AG09319 (cell line): ENCODE measurements at places on chromosomes 12 and 14.

DNA sequence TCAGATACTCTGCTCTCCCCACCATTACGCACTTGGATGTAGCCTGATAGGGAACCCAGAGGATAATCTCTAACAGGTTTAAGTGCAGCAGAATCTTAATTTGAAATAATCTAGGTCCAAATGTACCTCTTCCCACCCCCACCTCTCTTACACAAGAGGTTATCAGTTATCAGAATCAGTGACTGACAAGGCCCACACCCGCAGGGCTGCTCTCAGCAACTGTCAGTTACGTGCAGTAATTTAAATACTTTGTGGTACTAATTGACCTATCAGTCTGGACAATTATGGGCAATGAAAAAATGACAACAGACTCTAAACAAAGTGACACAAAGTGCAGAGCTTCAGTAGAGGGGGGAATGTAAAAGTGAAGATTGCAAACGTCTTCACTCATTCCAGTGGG is 74.0 kb downstream of the CLIP1 start:
- DNase-seq: no peak

GRCh38 chr12:28378736-28379135 is 188.5 kb downstream of the CCDC91 start:
- DNase-seq: peak; percentile 77

DNA sequence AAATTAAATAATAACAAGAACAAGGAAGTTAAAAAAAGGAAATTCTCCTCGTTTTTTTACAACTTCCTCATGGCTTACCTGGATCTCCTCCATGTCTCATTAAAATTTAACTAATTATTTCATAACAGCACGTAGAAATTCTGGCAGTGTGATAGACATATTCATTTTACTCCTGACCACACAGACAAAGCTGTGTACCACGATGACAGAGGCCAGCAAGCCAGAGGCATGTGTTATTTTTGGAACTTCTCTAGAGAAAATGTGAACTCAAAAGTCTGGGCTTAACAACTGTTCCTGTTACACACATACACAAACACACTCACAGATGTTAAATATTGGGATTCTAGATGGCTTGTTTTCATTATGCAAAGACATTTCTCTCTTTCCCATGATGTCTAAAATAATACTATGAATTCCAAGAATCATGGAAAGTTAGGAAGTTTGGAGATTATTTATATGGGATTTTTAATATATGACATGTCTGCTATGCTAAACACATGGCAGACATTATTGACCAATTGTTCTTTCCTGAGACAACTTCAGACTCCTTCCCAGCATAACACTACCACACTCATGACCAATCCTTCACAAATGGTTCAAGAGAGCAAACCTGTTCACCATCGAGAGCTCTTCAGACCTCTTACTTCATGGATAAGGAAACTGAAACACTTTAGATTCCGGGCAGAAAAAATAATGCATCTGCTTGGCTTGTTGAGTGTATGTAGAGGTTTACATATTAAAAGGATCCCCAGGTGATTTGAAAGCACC is 158.7 kb downstream of the DACT1 start:
- DNase-seq: no peak

- no peak for DNase-seq
These were observed 315.3 kb downstream of the DIO2 start for GRCh38 chr14:79896009-79896408.

DNA sequence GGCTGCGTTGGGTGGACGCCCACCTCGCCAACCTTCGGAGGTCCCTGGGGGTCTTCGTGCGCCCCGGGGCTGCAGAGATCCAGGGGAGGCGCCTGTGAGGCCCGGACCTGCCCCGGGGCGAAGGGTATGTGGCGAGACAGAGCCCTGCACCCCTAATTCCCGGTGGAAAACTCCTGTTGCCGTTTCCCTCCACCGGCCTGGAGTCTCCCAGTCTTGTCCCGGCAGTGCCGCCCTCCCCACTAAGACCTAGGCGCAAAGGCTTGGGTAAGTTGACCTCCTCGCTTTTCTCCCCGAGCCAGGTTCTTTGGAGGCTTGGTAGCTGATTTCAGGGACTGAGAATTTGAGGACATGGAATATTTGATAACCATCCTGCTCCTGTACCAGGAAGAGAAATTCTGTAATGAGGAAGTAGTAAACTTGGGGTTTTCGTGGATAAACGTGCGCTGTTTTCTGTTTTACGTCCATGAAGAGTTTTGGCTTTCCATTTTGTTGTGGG is 530 bp downstream of the APAF1 start:
- DNase-seq: no peak

DNA sequence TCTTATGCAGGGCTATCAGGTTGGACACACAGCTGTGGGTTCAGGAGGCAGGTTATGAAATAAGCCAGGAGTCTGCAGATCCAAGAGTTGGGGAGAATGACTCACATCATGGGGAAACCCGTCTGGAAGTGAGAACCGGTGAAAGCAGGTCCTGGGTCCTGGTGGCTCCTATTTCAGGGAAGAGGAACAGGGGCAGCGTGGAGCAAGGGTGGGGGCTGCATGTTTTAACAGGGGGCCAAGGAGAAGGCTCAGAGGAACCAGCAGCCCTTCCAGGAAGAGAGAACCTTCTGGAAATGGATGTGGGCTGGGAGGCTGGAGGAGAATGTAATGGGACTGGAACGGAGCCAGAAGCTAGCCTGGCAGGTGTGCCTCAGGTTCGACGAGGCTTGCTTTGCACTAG is 7.8 kb upstream of the KRT74 start:
- DNase-seq: no peak

GRCh38 chr14:99389174-99389826 is 91.4 kb downstream of the SETD3 start:
- DNase-seq: no peak

GRCh38 chr12:96472384-96472783 is 17.0 kb upstream of the CFAP54 start:
- DNase-seq: no peak

- DNase-seq: no peak
These were observed 621.0 kb downstream of the BCL11B start for GRCh38 chr14:98651037-98651436.

DNA sequence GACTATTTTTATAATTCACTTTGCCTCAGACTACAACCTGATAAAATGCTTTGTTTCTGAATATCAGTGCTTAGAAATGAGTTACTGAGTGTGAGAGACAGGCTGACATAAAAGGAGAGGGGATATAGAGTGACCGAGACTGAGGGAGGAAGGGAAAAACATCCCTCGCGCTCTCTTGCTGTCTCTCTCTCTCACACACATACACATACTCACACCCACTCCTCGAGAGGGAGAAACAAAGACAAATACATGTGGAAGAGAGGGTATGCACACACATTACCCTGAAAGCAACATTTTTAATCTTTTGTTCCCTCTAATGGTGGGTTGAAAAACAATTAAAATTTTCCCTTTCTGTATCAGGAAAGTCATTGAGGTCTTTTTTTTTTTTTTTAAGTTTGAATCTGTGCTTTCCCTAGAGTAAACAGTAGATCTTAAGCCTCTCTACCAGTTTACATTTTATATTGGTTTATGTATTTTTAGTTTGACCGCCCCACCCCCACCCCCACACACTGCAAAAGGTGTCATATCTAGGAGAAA is 45.3 kb downstream of the FRS2 start:
- no peak for DNase-seq

DNA sequence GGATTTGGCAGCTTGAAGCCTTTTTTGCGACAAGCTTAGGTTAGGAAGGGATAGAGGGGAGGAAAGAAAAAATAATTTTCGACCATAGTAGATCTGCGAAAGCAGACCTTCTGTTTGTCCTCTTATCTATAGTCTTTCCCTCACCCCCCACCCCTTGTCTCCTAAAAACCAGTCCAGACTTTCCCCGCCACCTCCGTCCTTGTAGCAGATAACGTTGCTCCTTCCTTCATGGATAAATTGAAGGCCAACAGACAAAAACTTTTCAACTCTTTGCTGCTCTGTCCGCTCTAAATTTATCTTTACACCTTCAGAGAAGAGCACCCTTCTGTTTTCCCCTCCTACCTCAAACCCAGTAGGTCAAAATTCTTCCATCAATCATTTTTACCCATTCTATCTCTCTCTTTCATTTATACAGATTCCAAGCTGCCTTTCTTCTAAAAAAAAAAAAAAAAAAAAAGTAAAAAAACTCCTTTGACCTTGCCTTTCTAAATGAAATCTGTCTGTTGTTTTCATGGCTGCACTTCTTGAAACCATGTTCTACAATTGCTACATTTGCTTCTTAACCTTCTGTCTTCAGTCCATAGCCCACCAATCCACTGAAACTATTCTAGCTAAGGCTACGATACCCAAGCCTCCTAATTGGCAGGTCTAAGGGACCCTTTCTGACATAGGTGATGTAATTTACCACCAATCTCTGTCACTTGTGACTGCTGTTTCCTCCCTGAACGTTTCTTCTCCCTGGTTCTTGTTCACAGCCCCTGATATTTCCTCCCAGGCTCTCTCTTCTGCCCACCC is 11.1 kb upstream of the NEMF start:
- DNase-seq: no peak

DNA sequence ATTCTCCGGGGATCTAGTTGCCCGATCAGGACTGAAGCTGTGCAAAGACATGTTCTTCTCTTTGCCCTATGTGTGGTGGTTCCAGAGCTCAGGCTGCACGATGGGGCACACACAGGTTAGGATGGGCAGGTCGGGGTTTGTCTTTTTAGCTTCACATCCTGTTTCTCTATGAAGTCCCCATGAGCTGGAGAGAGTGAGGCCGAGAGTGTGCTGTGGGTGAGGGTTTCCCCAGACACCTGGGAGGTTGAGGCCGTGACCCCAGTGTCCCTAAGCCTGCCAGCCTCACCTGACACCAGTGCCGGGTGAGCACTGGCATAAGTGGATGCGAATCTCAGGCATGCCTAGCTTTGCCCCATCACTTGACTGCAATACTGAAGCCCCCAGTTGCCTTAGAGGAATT is 32.9 kb upstream of the IGF1 start:
- DNase-seq: no peak

GRCh38 chr14:32396885-32397284 is 67.8 kb downstream of the AKAP6 start:
- DNase-seq: no peak

DNA sequence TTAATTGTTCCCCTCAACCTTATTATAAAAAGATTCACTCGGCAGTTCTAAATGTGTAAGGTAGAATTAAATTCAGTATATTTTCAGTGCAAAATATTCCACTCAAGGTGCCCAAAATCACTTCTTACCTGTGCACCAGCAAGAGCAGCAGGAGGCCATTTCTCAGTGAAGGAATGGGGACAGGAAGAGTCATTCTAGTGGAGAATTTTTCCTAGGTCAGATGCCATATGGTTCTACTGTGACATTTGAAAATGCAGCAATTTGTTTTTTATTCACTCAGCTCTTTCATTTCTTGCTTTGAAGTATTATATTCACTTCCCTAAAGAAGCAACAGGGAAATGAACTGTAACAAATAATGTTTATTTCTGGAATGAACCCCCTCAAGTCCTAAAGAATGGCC is 264.0 kb upstream of the SYT1 start:
- DNase-seq: no peak

GRCh38 chr12:50598321-50598862 is 93.6 kb downstream of the DIP2B start:
- DNase-seq: no peak

GRCh38 chr12:53208435-53208834 is 1.4 kb upstream of the ITGB7 start:
- DNase-seq: no peak

DNA sequence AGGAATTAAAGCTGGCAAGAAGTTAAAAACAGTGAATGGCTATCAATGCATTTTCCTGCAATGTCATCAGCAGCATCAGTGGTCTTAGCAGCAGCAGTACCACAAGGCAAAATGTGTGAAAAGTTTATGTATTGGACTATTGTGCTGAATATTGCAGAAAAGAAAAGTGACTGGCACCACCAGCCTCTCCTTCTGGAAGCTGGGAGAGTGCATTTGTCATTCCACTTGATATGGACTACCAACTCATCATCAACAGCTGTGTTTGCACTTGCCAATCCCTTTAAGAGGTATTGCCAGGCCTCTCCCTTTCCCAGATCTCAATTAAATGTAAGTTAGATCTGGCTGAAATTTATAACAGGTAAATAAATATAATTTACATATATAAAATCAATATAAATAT is 151.0 kb upstream of the GZMB start:
- DNase-seq: no peak

GRCh38 chr12:72018036-72018435 is 79.4 kb downstream of the TPH2 start:
- DNase-seq: no peak

DNA sequence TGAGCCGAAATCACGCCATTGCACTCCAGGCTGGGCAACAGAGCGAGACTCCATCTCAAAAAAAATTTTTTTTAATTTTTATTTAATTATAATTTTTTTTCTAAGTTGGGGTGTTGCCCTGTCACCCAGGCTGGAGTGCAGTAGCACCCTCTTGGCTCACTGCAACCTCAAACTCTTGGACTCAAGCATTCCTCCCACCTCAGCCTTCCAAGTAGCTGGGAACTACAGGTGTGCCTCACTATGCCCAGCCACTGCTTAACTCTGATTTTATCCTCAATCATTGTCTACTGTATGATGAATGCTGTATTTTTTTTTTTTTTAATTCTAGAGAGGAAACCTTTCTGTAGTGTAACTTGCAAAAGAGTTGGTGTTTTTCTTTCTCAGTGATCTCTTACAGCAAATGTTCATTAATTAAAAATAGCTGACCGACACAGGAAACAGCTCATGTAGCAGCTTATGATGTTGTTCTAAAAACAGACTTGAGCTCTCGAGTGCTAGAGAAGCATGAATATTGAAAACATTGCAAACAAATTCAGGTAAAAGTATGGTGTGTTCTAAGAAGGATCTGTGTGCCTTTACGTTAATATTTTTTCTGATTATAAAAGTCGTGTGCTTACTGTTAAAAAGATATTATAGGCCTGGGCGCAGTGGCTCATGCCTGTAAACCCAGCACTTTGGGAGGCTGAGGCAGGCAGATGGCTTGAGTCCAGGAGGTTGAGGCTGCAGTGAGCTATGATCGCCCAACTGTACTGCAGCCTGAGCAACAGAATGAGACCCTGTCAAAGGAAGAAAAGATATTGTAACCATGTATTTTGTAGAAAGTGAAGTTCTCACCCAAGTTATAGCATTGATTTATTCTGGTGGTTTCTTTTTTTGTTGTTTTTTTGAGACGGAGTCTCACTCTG is 68.9 kb downstream of the FGD4 start:
- DNase-seq: no peak

- no peak for DNase-seq
These were observed 46.7 kb downstream of the HSPB8 start for GRCh38 chr12:119225454-119225853.

DNA sequence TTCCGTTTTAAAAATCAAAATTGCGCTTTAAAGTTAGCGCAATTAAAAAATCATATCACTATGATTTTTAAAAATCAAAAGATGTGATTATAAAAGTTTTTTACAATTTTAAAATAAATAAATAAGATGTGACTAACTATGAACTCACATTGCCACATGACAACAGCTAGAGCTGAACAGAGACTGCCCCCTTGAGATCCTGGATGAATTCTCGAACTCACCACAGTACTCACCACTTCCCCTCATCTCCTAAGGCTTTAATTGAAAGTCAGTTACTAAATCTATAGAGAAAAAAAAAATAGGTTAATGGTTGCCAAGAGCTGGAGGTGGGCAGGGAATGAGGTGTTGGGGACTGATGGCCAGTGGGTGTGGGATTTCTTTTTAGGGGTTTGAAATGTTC is 384.2 kb downstream of the ZFP36L1 start:
- no peak for DNase-seq
